Neural cell (in vitro differentiated cells): ENCODE measurements at places on chromosomes 1 and 21. TPM values are rescaled to one million over a fixed set of nuclear protein-coding genes. Genes with fewer than 3 reads are reported as not detected.

The FCGR3A gene
- not detected in 2 replicates for polyA plus RNA-seq

The AMY1C gene
- not detected in 2 replicates for polyA plus RNA-seq

The ZNF593OS gene
- polyA plus RNA-seq = not detected in 2 replicates

The PADI1 gene
- polyA plus RNA-seq = 0.44 and 0.66 TPM in 2 replicates

The CLCNKA gene
- not detected in 2 replicates for polyA plus RNA-seq

The OR2T10 gene
- not detected in 2 replicates for polyA plus RNA-seq
